ENCODE measurements at places on chromosomes 1 and 21.

DNA sequence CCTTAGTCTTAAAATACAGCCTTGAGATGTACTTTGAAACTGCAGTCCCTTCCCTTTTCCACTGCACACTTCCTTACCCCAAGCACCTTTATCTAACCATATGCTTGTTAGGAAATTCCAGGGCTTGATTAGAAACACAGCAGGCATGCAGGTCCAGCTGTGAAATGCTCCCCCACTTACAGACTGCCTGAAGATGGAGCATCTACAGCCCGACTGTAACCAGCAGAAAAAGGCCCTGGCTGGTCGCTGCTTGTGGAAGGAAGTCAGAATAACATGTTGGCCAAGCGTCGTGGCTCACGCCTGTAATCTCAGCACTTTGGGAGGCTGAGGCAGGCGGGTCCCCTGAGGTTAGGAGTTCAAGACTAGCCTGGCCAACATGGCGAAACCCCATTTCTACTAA is 37.2 kb downstream of the VN1R5 start:
- no peak for DNase-seq

- no peak for DNase-seq
Observed at GRCh38 chr1:64041371-64042131, 161.9 kb upstream of the UBE2U start.

DNA sequence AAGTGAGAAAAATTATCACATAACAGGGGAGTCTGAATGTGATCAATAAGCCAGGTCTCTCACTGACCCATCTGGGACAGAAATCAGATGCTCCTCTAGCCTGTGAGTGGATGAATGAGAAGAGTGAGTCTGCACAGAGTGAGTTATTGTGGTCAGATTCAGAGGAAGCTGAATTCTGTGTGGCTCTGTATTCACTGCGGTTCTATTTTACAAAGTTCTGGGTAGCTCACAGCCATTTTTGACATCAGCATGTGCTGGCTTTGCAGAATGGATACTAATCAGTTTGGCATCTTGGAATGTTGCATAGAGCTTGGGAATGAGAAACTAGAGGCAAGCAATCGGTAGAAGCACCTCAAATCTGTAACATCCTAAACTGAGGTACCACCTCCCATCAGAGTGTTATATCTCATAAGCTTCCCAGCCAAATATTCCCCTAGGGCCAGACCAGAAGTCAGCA is 3.8 kb downstream of the COLGALT2 start:
- no peak for DNase-seq

DNA sequence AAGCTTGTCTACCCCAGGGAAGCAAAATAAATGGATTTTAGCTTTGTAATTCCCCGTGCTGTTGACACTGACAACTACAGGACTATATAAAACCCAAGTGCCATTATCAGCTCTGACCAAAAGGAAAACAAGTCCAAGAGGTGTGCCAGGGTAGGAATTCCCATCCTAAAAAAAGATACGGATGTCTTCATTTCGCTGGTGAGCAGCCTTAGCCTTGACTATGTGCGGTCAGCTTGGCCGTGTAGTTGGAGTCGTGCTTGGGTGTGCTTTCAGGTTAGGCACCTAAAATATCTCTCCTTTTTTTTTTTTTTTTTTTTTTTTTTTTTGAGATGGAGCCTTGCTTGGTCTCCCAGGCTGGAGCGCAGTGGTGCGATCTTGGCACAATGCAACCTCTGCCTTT is 28.9 kb upstream of the ACTN2 start:
- DNase-seq, result no peak

- no peak for DNase-seq
Observed at GRCh38 chr1:59502009-59502691, 205.3 kb downstream of the FGGY start.

GRCh38 chr1:234997896-234998741 is 130.5 kb downstream of the TOMM20 start:
- DNase-seq, result no peak

DNA sequence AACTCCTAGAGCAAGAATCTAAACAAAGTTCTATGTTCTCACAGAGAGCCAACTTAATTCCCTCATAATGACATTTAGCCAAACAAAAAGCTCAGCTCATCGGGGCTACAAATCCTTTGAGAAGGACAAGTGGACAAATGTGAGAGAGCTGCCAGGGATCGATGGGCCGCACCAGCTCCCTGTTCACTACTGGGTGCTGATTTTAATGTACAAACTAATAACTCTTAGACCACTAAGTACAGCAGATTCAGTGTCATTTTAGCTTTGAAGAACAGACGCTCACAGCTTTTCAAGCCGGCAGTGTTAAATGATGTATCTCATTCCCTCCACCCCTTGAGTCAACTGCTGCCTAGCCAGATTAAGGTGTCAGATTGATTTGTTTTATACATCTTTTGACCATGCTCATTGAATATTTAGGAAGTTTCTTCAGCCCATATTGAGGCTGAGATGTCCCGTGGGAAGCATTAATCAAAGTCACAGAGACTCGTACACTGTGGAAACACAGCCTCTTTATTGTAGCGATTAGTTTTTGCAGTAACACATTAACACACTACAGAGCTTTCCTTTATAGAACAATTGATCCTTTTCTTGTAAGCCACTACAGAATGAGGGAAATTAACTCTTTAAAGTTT is 21.1 kb downstream of the PROX1 start:
- no peak for DNase-seq

- no peak for DNase-seq
Observed at GRCh38 chr1:10712568-10713362, 83.7 kb downstream of the CASZ1 start.

GRCh38 chr1:209769171-209769904 is 13.5 kb downstream of the TRAF3IP3 start:
- peak; percentile 16 for DNase-seq

DNA sequence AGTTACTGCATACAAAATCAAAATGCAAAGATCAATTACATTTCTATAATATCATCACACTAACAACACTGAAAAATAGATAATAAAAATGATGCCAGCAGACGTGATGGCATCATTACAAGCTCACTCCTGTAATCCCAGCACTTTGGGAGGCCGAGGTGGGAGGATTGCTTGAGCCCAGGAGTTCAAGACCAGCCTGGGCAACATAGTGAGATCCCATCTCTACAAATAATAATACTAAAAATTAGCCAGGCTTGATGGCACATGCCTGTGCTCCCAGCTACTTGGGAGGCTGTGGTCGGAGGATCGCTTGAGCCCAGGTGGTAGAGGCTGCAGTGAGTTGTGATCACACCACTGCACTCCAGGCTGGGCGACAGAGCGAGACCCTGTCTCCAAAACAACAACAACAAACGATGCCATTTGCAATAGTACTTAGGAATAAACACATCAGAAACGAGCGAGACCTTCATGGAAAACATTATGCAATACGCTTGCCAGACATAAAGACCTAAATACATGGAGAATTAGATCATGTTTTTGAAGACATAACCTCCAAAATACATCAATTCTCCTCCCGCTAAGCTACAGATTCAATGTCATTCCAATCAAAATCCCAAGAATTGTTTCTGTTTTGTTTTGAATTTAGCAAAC is 86.6 kb upstream of the ERRFI1 start:
- DNase-seq, result no peak

DNA sequence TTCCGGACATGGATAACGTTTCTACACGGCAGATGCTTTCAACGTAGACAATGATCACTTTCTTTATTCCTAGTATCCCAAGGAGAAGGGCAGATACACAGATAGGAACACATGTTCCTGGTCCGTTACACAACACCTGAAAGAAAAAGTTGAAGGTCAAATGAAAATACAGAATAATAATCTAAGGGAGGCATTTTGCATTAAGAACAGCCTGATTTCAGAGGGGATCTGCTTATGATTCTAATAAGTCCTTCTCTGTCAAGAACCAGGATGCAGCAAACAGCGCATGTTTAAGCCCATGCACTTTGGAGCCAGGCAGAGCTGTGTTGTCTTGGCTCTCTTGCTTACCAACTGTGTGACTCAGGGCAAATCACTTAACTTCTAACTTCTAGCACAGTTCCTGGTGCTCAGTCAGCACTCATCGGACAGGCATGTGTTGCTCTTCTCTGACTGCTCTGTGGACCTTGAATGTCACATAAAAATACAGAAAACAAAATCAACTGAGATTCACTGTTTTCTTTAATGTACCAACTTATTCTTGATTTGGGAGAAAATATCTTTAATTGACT is 56.3 kb upstream of the CNN3 start:
- DNase-seq, result no peak

- DNase-seq, result no peak
Observed at GRCh38 chr1:91753878-91754277, 132.1 kb downstream of the TGFBR3 start.

- DNase-seq, result no peak
Observed at GRCh38 chr21:43766734-43767497, 9.2 kb downstream of the CSTB start.

- no peak for DNase-seq
Observed at GRCh38 chr1:2802421-2802961, 998 bp upstream of the TTC34 start.

GRCh38 chr1:222064388-222065211 is 322.7 kb upstream of the DUSP10 start:
- DNase-seq, result peak; percentile 57

- no peak for DNase-seq
Observed at GRCh38 chr1:241518476-241519307, 863 bp downstream of the FH start.

DNA sequence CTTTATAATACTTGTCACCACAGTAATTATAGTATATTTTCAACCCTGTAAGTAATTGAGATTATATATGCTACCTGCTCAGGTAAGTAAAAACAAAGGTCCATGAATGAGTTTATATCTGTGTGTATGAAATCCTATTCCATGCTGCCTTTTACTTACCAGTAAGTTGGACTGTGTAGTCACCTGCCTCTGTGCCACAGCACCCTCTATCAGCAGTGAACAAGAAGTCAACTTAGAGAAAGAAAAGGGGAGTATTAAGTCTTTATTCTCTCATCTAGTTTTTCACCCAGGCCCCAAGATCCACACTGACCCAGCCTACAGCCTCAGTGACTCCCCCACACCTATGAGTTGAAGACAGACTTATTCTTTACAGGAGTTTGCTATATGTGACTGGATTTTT is 36.9 kb upstream of the IFI16 start:
- no peak for DNase-seq

DNA sequence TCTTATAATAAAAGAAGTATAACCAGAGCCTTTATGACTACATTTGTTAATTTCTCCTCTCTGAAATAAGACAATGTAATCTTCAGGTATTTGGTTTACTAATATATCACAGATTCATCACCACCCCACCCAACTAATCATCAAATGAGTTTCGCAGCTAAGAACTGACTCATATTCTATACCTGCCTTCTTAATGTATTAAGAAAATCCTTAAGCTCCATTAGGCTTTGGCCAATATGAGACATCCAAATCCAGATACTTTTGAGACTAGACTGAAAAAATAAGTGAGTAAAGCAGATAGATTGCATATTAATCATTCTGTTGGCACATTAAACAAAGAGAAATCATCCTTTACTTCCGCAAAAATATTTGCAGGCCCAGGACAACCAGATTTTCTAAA is 18.7 kb upstream of the FMO2 start:
- no peak for DNase-seq

- DNase-seq, result no peak
Observed at GRCh38 chr1:72678683-72679082, 396.3 kb upstream of the NEGR1 start.

DNA sequence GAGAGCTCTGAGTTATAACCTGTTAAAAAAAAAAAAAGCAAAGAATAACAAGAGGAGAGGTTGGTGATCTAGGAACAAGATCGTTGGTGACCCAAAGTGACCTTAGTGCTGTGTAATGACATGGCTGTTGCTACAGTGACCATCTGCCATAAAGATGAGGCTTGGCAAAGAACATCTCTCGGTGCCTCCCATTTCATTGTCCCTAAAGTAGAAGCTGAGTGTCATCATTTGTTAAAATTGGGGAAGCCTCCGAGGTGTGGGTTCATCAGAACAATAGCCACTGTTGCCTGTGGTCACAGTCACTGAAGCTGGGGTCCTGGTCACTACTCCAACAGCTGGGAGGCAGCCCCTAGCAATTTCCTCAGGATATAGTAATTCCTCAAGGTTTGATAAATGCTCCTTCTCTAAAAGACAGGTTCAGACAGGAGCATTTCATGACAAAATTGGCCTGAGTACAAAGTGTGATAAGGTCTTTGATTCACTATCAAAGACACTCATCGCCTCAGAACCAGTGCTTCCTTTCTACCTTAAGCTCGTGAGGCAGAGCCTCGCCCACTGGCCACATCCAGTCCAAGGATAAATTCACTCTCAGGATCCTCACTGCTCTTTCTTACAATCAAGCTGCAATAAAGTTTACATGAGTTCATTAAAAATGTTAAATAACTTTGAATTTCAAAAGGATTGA is 81.9 kb upstream of the RGS2 start:
- no peak for DNase-seq

- DNase-seq, result peak; percentile 52
Observed at GRCh38 chr1:156920233-156921052, at the start of gene LRRC71. TSS of gene LRRC71 (plus strand) at chr1:156920632. CDS start at chr1:156920804, 172 bp downstream.

DNA sequence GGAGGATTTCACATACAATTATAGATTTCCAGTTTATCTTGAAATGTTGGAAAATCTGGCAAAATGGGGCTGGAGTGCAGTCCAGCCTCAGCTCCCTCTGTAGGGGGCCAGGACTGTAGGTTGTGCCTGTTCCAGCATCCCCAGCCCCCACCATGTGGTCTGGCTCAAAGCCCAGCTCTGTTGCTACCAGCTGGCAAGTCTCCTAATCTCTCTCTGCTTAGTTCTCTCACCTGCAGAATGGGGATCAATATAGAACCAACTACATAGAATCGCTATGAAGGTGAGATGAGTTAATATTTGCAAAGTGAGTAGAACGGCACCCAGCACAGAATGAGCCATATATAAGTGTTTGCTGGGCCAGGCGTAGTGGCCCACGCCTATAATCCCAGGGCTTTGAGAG is 50.0 kb upstream of the TARDBP start:
- no peak for DNase-seq

DNA sequence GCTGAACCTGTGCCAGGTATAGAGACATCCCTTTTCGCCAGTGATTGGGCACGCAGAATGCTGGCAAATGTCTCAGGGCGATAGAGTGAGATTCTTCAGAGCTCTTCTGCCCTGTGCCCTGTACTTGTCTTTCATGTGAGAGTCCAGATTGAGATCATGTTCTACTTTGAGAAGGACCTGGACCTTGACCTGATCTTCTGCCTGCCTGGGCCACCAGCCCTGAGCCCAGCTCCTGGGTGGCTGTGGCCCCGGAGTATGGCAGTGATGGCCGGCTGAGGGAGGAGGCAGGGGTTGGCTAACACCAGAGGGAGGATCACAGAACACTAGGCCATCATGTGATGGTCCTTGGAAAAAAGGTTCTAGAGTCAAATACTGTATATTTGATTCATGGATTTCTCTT is 13.8 kb downstream of the STRIP1 start:
- no peak for DNase-seq

DNA sequence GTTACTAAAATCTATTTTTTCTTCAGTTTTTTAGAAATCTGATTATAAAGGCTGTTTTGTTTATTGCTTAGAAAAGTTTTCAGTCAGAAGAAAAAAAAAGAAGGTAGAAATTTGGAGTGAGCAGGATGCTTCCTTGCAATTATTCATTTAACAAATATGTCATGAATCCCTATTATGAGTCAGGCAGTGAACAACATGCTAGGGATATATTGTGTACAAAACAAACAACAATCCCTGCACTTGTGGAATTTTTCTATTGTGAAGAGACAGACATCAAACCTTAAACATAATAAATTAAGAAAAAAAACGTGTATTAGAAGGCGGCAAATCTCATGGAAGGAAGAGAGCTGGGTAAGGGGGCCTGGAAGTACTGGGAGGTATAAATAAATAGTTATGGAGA is 664.1 kb upstream of the CAMK1G start:
- DNase-seq, result no peak

Measured in AG09319 (cell line).